ENCODE measurements at places on chromosomes 7 and 10.

DNA sequence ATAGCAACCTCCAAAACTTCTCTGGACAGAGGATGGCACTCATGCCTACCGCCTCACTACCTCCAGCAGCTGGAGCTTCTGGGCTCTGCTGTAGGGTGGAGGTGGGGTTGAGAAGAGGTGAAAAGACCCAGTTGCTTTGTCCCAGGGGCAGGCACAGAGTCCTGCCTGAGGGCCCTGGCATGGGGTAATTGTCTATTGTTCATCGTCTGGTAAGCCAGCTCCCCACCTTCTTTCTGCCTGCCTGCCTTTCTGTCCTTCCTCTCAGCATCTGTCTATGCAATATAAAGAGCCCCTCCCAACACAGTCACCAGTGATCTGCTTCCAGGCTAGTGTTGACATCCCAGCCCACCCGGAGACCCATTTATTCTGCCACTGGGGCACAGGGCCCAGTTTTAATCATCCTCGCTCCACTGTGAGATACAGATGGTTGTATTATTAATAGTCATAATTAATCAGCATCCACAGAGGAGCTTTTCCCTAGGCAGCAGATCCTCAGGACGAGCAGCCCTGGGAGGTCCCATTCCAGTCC lies 39.0 kb downstream of the ZMIZ1 start:
- DNase-seq = no peak

- no peak for DNase-seq
Measured at GRCh38 chr10:81082621-81083376, 545.1 kb downstream of the SH2D4B start.

- DNase-seq = peak; percentile 90
Measured at GRCh38 chr10:4532976-4533375, 293.0 kb upstream of the AKR1E2 start.

GRCh38 chr7:141586878-141587277 lies 35.7 kb downstream of the AGK start:
- DNase-seq = no peak

- no peak for DNase-seq
Measured at GRCh38 chr7:132065989-132066603, 509.7 kb upstream of the PODXL start.

- peak; percentile 7 for DNase-seq
Measured at GRCh38 chr10:76401006-76401405, 969.6 kb downstream of the LRMDA start.

- no peak for DNase-seq
Measured at GRCh38 chr10:121845044-121845784, 82.6 kb downstream of the ATE1 start.

GRCh38 chr7:139691253-139691781 lies 86.5 kb downstream of the HIPK2 start:
- DNase-seq = peak; percentile 73

GRCh38 chr7:17123020-17123419 lies 175.4 kb upstream of the AHR start:
- DNase-seq = peak; percentile 97

GRCh38 chr10:24720096-24720495 lies 3.6 kb downstream of the ARHGAP21 start:
- no peak for DNase-seq

DNA sequence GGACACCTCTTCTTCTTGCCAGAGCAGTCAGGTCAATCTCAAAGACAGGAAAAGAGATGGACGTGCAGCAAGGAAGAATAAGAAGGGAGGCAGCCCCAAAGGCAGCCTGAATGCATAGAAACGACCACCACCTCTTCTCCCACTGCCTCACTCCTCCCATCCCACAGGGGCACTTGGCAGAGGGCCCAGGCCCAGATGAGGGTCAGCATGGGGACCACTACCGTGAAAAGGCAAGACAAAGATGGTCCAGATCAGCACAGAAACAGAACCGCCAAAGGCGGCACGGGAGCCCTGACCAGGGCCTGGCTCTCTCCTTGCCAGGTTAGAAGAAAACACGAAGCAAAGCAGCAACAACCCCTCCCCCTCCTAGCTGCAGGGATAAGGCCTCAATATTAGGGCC lies 1.9 kb upstream of the NDST2 start:
- no peak for DNase-seq

Data from fibroblast of gingiva (primary cell).